ENCODE measurements at places on chromosomes 2 and 18. TPM values are rescaled to one million over a fixed set of nuclear protein-coding genes. Genes with fewer than 3 reads are reported as not detected.

NT5C1B gene
- not detected for total RNA-seq

LCT gene
- 0.27 TPM for total RNA-seq

DNA sequence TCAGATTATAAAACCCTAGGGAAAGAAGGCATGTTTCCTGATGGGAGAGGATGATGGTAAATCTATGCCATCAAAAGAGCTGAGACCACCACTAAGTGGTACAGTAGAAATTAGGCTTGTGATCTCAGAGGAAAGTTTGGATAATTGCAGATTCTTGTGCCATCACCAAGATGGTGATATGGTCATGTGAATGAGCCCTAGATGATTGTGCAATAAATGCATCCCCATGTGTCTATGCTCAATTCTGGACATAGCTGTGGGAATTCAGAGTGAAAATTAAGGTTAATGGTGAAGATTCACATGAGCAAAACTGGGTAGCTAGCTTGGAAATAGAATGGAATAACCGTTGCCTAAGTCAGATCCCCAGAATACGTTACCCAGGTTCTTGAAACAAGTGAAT lies 496.1 kb upstream of the FSIP2 start:
- DNase-seq = no peak

OTOS gene
- not detected for total RNA-seq

GRCh38 chr2:175478096-175478768 lies 296.7 kb upstream of the ATP5MC3 start:
- DNase-seq = no peak

DNA sequence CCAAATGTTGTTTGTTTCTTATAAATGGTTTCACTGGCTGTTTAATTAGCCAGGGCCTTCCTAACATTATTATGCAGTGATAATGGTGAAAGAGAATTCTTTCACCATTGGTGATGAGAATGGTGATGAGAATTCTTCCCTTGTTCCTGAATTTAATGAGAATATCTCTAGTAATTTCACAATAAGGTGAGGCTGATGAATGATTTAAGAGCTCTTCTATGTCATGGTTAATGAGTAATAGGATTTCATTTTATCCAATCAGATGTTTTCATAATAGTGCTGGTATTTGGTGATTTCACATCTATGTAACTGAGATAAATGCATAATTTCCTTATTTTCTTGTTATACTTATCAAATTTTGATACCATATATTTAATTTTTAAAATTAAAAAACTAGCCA lies 535.7 kb upstream of the ZEB2 start:
- no peak for DNase-seq

GRCh38 chr2:70541481-70542020 lies 12.1 kb downstream of the TGFA start:
- no peak for DNase-seq

DNA sequence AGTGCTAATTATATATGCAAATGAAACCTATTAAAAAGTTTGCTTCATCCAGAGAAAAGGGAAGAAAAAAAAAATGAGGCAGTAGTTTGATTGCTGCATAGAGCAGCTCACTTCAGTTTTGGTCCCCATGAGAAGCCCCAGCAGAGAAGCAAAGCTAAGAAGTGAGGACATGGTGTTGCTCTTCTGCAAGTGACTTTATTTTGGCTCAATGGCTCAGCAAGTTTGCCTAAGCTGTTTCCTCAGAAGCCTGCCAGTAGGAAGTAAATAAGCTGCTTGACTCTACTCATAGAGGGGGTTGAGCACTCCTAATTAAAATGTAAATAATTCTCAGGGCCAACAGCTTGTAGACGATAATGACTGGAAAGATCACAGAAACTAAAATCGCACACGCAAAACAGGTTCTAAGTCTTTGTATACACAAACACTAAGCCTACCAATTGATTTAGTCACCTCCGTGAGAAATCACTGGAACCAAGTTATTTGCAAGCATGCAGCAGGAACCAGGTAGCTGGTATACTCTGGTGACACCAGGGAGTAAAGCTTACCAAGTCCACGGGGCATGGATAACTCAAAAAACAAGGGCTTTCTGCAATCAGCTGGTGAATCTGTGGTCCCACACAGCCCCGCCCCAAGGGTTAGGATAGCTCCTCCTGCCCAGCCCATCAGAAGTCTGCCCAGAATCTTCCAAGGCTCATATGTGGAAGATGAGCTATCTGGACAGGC lies 39.7 kb upstream of the NABP1 start:
- no peak for DNase-seq

DNA sequence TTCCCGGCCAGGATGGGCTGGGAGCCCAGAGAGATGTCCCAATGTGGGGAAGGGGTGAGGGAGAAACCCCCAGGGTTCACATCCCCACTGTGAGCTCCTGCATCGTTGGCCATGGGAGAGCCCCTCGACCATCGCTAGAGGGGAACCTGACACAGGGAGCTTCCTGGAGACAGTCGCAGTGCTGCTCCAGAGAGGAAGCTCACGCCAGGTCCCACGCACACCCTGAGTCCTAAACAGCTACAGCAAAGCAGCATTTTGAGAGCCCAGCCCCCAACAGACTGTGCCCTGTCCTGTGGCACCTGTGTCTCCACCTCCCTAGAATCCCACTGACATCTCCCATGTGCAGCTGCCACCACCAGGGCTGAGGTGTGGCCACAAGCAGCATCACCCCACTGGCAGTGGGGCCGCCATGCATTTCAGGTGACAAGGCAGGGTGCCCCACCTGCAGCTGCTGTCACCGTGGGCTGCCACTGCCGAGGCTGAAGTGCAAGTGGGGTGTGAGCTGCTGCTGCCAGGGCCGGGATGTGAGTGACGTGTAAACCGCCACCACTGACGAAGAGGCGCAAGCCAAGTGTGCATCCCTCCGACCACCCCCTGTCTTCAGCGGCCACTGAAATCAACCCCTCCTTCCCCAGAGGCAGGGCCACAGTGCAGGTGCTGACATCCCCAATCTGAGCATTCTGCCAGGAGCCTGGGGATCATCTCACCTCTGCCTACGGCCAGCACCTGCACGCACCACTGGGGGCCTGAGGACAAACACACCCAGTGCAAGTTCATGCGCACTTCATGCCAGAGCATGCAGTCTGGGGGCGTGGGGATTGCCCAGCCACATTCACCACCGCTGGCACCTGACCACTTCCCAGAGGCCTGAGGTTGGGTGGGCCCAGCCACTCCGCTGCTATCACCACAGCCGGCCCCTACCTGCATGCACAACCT lies 467.7 kb upstream of the SALL3 start:
- no peak for DNase-seq

RNF152 gene
- 0.27 TPM for total RNA-seq

DNA sequence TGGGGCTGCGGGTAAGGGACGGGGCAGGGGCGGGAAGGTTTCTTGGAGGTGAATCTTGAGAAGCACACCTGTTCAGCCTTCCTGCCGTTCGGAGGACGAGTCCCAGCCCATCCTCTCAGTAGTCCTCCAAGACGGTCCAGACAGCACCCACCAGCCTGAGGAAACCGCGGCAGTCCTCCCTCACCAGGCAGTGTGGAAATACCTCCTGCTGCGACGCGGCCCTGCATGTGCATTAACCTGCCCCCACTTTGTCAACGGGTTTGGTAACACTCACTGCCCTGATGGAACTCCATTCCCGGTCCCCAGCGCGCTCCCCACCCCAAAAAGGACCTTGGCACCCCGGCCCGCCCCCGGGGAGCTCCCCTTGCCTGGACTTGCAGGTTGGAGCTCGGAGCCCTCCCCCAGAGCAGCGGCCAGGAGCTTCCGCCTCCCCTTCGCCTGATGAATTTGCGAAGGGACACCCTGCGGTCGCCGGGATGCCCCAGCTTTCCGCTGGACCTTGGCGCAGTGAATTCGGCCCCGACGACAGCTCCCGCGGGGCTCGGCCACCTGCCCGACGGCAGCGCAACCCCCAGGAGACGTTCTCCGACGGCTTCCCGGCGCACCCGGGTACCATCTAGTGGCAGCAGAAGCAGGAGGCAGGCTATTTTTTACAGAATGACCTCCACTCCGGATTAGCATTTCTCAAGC lies 31.5 kb downstream of the ACVR1C start:
- DNase-seq = peak; percentile 54

DNA sequence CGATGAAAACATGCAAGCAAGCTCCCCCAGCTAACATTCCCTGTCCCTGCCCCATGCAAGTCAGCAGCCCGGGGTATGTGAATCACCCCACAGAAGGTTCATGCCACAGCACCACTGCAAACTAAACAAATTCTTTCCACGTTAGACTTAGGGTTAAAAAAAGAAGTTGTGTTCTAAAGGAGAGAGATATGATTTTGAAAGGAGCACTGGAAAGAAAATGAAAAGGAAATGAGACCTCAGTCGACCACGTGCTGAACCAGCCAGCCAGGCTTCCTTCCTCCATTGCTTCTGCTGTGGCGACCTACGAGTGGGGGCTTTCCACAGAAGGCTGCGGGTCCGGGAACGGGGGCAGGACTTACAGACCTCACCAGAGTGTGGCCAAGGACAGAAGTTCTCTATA lies 52.0 kb downstream of the ARL4C start:
- DNase-seq = no peak

BMP10 gene
- under 0.01 TPM for total RNA-seq

ZNF521 gene
- 169 TPM for total RNA-seq

GRCh38 chr2:15749460-15750432 lies 158.1 kb downstream of the DDX1 start:
- DNase-seq = no peak

ADRA2B gene
- under 0.01 TPM for total RNA-seq

LHCGR gene
- total RNA-seq = not detected

DNA sequence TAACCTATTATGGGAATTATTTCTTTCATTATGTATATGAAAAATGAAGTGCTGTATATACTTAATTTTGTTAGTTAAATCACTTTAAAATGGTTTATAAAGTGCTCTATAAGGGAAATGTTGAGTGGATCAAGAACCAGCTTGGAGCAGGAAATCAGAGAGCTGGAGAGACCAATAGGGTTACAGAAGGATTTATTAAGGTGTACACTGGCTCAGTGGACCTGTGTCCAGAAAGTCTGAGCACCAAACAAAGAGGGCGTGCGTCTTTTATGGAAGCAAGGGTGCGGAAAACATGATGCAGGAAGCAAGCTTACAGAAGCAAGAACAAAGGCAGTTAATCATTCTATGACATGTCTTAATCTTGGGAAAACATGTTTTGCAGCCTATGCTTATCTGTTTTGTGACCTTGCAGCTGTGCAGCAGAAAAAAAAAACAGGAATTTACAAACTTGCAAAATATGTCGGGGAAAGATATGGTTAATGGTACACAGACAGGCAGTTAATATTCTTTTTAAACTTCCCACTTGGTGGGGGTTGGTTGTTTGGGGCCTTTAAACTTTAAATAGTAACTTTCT lies 65.2 kb upstream of the SLC35G4 start:
- no peak for DNase-seq

NEURL3 gene
- 0.27 TPM for total RNA-seq

ANKRD62 gene
- total RNA-seq = not detected

DNA sequence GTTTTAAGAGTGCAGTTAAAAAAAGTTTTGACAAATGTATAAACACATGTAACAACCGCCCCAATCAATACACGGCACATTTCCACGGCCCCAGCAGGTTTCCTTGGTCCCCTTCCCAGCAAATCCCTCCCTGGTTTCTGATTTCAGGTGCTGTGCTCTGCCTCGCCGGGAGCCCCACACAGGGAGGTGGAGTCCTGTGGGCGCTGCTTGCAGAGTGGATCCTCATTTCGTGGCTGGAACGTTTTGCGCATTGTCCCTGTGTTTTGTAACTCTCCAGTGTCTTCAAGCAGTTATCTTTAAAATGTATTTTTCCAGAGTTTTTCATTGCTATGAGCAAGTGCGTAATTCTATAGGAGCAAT lies 124.8 kb downstream of the GALR1 start:
- no peak for DNase-seq

DNA sequence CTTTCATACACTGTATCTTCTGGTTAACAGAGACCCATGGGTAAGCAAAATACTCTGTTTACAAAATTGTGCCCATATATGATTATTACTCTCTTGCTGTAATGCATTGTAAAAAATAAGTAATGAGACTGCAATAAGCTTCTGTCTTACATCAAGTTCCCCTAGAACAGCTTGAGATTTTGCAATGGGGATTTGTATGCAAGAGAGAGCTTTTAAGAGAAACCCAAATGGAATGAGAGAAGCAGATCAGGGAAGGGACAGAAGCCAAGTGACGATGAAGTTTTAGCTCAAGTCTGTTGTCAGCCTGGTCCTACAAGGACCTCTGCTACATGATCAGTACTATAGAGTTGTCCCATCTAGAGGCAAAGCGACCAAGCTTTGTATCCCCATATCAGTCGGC lies 218.1 kb upstream of the VWC2L start:
- no peak for DNase-seq

ALPI gene
- not detected for total RNA-seq

DNA sequence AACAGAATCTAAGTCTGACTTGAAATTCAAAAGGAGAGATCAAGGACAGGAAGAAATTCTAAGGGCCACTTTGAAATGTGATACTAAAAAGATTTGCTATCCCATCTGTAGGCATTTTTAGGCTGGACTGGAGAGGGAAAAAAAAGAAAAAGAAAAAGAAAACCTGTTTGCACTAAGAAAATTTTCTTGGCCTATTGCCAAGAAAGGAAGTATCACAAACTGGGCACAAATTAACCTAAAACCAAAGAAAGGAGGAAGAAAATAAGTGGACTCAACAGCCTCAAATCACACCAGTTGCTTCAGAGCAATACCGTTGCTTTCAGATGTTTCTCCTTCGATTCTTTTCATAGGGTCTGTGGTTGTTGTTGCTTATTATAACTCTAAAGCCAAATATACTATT lies 287.9 kb upstream of the VRK2 start:
- DNase-seq = no peak

DNA sequence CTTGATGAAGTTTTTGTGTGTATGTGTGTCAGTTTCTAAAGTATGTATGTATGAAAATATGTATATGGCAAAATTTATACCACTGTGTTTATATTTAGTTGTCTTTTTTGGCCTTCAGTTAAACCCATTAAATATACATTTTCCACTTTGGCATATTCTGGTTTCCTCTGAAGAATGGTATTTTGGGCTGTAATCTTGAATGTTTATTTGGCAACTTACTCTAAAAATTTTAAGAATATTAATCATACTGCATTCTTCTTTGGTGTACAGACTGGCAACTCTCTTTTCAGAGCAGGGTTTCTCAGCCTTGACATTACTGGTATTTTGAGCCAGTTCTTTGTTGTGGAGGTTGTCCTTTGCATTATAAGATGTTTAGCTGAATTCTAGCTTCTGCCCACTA lies 27.9 kb upstream of the CCBE1 start:
- no peak for DNase-seq

GRP gene
- not detected for total RNA-seq

GCC2 gene
- total RNA-seq = 8.1 TPM
